ENCODE measurements at places on chromosomes 5 and 9.

- DNase-seq, result no peak
These were observed 7.9 kb downstream of the TICAM2 start for GRCh38 chr5:115594128-115595047.

GRCh38 chr9:127139775-127140174, 17.3 kb upstream of the ANGPTL2 start:
- no peak for DNase-seq

- no peak for DNase-seq
These were observed 8.6 kb downstream of the SCGB3A2 start for GRCh38 chr5:147887026-147887627.

- no peak for DNase-seq
These were observed 539.7 kb downstream of the ACTL7B start for GRCh38 chr9:108316066-108316465.

GRCh38 chr9:124209279-124209678, 48.5 kb upstream of the NEK6 start:
- no peak for DNase-seq

- DNase-seq, result no peak
These were observed 31.6 kb downstream of the S1PR3 start for GRCh38 chr9:89022902-89023301.

DNA sequence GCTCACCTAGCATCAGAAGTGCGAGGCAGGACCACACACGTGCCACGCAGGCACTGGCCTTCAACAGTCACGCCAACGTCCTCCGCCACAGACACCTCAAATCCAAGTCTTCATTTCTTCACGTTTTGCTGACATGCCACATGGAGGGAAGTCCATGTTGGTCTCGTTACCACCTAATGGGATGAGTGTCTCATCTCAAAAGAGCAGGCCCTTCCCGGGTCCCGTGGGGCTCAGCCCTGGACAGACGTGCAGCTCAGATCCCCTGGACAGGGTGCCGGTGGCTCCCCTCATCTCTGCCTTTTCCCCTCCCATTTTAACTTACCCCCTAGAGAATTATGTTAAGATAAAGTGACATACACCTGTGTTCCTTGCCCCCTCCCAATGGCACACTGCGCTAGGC, 76.8 kb downstream of the MRPL36 start:
- DNase-seq, result no peak

- no peak for DNase-seq
These were observed 127.5 kb upstream of the RETREG1 start for GRCh38 chr5:16744164-16744880.

DNA sequence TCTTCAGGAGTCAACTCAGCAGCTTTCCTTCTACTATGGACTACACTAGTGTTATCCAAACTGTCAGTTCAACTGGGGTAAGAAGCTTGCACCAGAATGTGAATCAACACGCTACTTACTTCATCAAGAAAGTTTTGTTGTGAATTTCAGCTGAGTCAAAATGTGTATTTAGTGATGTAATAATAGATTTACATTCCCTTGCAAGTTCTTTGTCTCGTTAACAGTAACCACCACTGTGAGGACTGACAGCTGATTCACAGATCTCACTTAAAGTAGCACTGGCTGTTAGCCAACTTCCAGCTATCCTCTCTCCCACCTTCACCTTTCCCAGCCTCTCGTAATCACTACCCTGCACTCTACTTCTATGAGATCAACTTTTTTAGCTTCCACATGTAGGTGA, 445.3 kb downstream of the NTRK2 start:
- DNase-seq, result no peak

GRCh38 chr5:176578391-176578808, 29.3 kb downstream of the CDHR2 start:
- no peak for DNase-seq

- no peak for DNase-seq
These were observed 47.9 kb upstream of the FKTN start for GRCh38 chr9:105510024-105510423.

DNA sequence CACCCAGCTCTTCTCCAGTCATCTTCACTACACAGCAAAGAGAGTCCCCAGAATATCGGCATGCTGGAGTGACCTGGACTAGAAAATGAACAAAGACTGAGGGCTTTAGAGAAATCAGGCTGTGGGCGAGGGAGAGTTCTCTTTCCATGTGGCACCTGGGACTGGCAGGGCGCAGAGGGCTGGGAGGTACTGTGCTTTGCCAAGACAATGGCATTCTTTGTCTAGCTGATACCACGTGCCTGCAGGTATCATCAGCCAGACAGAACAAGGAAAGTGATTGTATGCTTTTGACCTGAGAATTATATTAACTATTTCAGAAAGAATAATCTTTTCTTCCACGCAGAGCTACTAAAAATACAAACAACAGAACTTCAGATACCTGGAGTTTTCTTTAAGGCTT, 30.5 kb downstream of the DDX31 start:
- DNase-seq, result no peak

DNA sequence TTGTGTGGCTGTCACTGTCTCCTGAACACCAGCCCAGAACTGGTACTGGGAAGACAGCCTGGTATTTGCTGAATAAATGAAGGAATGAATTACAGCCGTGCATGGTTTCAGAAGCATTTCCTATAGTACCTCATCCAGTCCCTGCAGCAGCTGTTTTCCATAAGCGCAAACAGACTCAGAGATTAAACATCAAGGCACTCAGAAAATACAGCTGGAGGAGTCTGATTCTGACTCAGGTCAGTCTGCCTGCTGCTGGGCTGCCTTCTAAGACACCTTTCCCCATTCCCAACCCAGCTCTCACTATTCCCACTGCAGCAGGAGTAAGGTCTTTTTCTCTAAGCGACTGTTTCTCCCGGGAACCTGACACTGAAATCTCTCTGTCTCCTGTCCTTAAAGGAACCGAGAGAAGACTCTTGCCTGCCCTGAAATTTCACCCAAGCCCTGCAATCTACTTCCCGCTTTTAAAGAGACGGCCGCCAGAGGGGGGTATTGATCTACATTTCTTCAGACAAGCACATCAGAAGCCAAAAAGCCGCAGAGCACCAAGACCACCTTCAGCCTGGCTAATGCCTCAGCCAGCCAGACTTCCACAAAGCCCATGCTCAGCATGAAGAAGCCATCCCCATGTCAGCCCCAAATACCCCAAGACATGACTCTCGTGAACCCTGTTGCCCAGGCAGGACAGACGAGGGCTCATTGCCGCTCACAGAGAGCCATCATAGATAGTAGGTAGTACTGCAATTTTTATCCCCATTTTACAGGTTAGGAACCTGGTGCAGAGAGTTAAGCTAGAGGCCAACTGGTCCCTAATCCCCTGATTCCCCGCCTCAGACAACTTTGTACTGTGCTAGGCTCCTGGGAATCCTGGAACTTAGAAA, 5.4 kb upstream of the FOXI1 start:
- peak; percentile 46 for DNase-seq

DNA sequence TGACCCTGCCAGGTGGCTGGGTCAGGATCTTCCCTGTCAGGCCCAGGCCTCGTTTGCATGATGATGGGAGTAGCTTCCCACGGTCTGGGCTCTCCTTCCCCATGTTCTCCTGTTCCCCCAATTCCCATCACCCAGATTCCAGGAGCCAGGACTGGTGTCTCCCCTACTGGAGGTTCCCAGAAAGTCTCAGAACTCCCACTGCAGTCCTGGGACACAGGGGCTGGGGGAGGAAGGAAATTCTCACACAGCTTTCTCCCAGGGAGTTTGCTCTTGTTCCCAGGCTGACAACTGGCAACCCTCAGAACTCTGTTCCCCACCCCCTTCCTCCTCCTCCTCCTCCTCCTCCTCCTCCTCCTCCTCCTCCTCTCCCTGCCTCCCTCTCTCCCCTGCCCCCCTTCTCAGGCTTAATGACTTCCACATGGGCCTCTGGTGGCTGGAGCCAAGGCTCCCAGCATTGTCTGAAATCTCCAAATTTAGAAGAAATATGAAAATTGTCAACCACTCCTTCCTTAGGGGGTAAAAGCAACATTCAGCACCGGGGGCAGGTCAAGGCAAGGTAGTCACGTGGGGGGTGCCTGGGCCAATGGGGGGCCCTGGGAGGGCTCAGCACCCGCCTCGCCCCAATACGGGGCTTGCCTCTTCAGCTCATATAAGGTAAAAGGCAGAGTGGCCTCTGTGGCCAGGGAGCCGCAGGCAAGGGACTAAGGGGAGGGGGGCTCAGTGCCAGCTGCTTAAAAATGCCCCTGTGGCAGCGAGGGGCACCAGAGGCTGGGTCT, 27.3 kb upstream of the IL17B start:
- no peak for DNase-seq

DNA sequence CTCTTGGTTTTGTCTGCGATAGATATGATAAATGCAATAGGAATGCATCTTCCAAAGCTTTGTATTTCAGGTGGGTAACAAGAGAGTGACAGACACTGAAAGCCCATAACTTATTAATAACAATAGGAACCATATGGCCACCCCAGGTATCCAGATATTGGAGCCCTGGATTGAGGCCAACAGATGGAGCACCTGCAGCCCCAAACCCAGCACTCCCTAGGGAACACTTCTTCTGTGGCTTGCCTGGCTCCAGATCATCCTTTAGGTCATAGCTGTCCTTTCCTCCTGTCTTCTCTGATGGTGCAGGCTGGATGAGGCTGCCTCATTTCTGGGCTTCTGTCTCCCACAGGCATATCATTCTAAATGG, 5.0 kb upstream of the IL3 start:
- DNase-seq, result no peak

- no peak for DNase-seq
These were observed 178.1 kb downstream of the EBF1 start for GRCh38 chr5:158921441-158922262.

GRCh38 chr9:137604345-137605086, 970 bp upstream of the ARRDC1 start:
- DNase-seq, result no peak

DNA sequence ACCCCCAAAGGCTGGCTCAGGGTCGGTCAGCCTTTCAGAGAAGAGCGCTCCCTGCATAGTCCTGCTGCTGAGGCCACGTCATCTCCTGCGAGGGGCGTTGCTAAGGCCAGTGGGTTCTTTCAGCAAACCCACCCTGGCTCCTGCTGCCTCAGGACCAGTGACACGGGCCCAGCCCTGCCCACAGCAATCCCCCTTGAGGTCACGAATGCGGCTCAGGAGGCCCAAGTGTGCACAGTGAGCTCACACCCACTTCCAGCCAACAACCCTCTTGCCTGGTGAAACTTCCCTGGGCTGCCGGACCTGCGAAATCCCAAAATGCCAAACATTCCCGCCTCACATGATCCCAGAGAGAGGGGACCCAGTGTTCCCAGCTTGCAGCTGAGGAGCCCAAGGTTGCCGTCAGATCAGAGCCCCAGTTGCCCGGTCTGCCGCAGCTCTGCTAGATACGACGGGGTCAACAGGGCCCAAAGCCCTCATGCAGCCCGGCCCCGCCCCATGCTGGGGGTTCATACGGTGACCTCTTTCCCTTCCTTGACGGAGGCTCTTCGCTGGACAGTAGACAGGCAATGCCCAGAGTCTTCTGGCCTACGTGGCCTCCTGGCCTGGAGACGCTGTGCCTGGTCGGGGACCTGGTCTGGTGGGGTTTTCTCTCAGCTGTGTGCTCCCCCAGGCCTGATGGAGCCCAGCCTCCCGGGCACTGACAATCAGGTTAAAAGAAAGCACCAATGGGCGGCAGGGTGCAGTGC, 116.4 kb upstream of the COL5A1 start:
- no peak for DNase-seq

DNA sequence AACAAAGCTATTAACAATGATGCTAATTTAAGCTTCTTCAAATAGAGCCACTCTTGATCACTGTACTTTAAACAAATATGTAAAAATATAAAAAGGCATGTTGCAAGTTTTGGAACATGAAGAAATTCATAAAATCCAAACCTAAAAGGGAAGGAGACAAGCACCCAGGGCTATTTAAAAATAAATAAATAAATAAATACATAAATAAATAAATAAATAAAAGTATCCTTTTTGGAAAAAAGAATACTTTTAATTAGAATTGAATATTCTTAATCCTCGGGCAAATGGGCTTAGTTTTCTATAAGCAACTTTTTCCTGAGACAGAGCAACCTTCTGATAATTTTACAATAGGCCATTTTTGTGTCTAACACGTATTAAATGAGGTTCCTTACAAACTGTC, 147.5 kb upstream of the PCA3 start:
- no peak for DNase-seq

DNA sequence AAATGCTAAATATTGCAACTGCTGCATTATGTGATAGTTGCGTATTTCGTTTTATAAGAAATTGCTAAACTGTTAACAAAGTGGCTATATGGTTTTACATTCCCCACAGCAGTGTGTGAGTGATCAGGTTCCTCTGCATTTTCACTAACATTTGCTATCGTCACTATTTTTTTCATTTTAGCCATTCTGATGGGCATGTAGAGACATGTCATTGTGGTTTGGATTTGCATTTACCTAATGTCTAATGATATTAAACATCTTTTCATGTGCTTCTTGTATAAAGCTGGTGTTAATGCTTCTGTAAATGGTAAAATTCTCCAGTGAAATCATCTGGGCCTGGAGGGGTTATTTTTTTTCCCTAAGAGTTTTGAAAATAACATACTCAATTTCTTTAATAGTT, 61.6 kb downstream of the ERCC6L2 start:
- no peak for DNase-seq

Data from activated naive CD4-positive, alpha-beta T cell (primary cell).